Activated CD4-positive, alpha-beta T cell treated with anti-CD3 and anti-CD28 coated beads, Interleukin-2, Interleukin-6, amounts not matched to agents 100 ng/mL and 50 ng/mL, durations not matched to agents 16 hours and 8 hours (primary cell): ENCODE measurements at places on chromosomes 3 and 15.

- DNase-seq: no peak
Measured at GRCh38 chr3:101996832-101997231, 147.5 kb downstream of the NFKBIZ start.

DNA sequence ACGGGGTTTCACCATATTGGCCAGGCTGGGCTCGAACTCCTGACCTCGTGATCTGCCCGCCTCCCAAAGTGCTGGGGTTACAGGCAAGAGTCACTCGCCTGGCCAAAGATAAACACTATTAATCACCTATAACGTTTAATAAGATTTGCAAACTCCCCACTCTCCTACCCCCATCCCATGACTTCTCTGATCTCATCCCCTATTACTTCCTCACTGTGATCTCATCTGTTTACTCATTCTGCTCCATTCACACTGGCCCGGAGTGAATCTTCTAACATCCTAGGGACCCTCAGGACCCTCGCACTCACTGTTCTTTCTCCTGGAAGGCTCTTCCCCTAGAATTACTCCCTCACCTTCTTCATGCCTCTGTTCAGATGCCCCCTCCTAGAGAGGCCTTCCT lies 78.9 kb downstream of the DGKG start:
- no peak for DNase-seq

DNA sequence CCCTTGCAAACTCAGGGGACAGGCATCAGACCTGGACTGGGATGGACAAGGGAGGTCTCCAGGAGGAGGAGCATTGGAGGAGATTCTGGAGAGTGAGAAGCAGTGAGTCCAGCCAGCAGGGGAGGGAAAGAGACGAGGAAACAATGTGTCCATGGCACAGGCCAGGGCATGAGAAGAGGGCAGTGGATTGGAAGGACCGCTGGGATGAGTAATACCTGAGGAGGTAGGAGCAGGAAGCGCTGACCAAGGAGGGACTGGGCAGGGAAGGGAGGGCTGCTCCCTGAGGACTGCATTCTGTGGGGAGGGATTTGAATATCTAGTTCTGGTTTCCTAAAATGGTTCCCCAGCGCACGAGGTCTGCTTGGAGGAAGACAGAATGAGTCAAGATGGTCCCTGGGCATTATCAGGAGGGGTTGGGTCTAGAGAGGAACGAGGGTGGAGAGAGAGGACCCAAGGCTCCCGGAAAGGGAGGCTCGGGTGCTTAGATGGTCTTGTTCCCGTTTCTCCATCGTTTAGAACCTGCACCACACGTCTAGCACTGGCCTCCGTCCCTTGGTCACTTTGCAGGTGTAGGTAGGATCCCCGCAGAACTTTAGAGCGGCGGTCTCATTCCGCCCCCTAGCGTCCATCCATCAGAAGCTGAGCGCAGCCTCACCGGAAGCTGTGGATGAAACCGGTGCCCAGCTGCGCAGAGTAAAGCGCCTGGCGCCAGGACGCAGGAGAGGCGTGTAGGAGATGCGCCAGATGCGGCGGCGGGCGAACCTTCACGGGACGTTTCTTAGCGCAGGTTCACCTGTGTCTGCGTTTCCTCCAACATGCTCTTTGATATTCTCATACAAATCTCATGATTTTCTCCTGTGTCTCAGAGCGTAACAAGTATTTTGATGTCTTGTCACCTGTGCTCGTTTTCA lies 190.7 kb upstream of the NDN start:
- DNase-seq: peak; percentile 58

- no peak for DNase-seq
Measured at GRCh38 chr3:182704926-182705325, 88.4 kb upstream of the ATP11B start.

DNA sequence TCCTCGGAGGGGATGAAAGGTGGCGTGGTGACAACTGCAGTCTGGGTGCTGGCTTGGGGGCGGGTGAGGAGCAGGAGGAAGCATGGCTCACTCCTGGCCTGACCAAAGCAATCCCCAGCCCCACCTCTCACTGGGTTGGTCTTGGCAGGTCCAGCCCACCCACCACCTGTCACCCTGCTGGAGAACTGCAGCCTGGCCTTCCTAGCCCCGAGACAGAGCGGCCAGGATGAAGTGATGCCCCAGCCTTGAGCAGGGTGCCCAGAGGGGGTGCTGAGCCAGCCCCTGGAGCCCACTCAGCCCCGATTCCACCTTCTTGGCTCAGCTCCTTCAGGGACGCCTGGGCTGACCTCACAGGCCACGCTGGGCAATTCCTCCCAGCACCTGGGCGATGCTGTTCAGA lies 89.9 kb downstream of the IQSEC1 start:
- DNase-seq: no peak
